ENCODE measurements at places on chromosomes 16 and 17.

GRCh38 chr17:39727556-39727955 lies 2.8 kb downstream of the MIEN1 start:
- DNase-seq, result no peak

GRCh38 chr16:502179-502943 lies 25.2 kb upstream of the CAPN15 start:
- DNase-seq, result no peak

- no peak for DNase-seq
Observed at GRCh38 chr16:81846105-81846504, 67.0 kb downstream of the PLCG2 start.

DNA sequence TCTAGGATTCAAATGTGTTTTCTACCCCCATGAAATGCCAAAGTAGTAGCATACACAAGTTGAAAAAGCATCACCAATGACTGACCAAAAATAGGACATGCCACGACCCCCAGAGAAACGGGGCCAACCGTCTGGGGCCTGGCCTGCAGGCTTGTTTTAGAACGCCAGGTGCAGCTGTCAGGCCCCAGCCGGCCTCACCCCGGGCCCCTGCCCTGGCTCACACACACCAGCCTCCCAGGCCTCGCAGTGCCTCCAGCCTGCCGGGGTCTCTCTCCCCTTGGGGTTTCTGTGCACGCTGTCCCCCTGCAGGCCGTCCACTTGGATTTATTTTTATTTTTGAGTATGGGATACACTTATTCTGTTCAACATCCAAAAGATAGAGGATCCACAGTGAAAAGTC lies 7.9 kb downstream of the KATNB1 start:
- no peak for DNase-seq

DNA sequence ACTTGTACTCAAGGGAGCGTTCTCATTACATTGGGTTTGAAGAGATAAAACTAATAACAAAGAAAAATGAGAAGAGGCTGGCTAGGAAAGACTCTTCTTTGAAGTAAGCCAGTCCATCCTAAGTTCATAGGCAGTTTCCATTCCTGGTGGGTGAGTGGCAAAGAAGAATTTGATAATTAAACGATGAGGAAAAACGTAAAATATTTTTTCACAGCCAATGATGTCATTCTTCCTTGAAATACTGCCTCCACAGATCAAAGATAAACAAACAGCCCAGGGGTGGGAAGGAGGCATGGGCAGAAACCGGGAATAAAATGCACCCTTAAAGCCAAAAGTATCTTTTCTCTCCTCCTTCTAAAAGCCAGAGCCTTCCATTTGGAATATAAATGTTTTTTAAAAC lies 346.6 kb downstream of the PMP22 start:
- no peak for DNase-seq
